ENCODE measurements at places on chromosomes 16 and 17. TPM values are rescaled to one million over a fixed set of nuclear protein-coding genes. Genes with fewer than 3 reads are reported as not detected.

MPV17L gene
- 9.8 TPM for total RNA-seq

USP43 gene
- total RNA-seq, result 7.2 TPM

KRTAP1-1 gene
- total RNA-seq, result not detected

TTYH2 gene
- total RNA-seq, result 2.5 TPM

ABCA9 gene
- 3.6 TPM for total RNA-seq
